ENCODE measurements at places on chromosomes 11 and 22.

- DNase-seq, result no peak
Measured at GRCh38 chr22:31150615-31151014, 9.4 kb upstream of the RNF185 start.

DNA sequence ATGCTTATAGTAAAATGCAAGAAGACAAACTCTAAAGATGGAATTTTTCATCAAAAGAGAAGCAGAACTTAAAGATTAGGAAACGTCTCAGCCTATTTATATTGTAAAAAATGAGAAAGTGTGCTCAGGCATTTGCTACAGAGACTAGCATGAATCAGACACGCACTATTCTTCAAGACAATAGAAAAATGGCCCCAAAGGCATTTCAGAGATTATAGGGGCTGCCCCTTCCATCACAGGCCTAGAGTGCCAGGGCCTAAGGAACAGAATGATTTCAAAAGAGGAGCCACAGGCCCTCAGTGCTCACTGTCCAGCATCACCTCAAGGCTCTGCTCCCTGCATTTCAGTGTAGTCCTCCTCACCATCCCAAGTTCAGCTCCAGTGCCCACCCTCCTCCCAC lies 27.5 kb downstream of the TNKS1BP1 start:
- no peak for DNase-seq

GRCh38 chr11:10205928-10206327 lies 88.1 kb downstream of the SBF2 start:
- peak; percentile 38 for DNase-seq

DNA sequence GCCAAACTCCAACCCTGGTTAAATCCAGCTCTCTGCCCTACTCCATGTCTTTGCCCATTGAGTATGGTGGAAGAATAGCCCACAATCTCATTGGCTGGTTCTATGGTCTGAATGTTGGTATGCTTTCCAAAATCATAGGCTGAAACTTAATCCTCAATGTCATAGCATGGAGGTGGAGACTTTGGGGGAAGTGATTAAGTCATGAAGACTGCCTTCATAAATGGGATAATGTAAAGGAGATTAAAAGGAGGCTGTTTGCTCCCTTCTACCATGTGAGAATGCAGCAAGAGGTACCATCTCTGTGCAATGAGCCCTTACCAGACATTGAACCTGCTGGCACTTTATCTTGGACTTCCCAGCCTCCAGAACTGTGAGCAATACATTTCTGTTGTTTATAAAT lies 54.4 kb upstream of the FDX1 start:
- DNase-seq, result no peak

DNA sequence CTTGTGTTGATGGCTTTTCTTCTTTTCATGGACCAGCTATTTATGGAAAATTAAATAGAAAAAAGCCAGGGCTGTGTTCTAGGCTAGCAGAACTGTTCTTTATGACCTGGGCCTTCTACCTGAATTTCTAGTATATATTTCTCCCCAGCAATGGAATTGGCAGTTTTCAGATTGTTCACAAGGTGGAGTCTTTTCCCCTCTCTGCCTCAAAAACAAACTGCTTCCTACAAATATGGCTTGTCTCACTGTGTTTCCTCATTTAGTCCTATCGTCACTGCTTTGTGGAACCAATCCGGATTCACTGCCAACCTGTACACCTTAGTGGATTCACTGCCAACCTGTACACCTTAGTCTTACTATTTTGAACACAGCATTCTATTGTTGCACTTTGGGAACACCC lies 5.0 kb upstream of the APOL5 start:
- peak; percentile 75 for DNase-seq

- peak; percentile 86 for DNase-seq
Measured at GRCh38 chr22:44685384-44686056, 16.5 kb upstream of the PRR5 start.

- DNase-seq, result no peak
Measured at GRCh38 chr11:605286-606129, 10.2 kb downstream of the IRF7 start.

GRCh38 chr11:122816761-122817520 lies 21.4 kb upstream of the CRTAM start:
- no peak for DNase-seq

- DNase-seq, result peak; percentile 7
Measured at GRCh38 chr11:30741039-30741550, 154.9 kb upstream of the MPPED2 start.

DNA sequence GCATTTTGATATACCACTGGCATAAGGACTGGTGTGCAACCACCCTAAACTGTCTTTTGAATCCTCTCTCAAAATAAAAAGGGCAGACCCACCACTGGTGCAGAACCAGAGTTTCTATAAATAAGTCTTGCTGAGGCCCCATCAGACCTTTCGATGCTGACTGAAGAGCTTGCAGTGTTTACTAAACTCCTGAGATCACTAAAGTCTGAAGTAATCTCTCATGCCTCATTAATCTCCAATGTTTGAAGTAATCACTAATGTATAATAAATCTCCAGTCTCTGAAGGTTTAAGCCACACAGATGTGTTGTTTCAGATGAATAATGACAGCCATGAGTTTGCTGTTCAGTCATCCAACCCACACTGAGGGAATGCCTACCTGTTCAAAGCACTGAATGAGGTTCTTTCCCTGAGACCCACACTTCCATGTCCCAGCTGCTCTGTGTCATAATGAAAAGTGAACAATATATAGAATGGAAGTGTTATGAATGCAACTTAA lies 50.6 kb upstream of the DEUP1 start:
- no peak for DNase-seq

- no peak for DNase-seq
Measured at GRCh38 chr11:64891215-64891848, 12.9 kb upstream of the EHD1 start.

- DNase-seq, result no peak
Measured at GRCh38 chr11:31243706-31244105, 125.8 kb downstream of the DCDC1 start.

- DNase-seq, result no peak
Measured at GRCh38 chr22:49749227-49749626, 78.4 kb downstream of the BRD1 start.

- DNase-seq, result no peak
Measured at GRCh38 chr11:47443028-47443700, 5.8 kb downstream of the RAPSN start.

GRCh38 chr11:124898263-124898680 lies 607 bp upstream of the ROBO4 start:
- DNase-seq, result no peak

DNA sequence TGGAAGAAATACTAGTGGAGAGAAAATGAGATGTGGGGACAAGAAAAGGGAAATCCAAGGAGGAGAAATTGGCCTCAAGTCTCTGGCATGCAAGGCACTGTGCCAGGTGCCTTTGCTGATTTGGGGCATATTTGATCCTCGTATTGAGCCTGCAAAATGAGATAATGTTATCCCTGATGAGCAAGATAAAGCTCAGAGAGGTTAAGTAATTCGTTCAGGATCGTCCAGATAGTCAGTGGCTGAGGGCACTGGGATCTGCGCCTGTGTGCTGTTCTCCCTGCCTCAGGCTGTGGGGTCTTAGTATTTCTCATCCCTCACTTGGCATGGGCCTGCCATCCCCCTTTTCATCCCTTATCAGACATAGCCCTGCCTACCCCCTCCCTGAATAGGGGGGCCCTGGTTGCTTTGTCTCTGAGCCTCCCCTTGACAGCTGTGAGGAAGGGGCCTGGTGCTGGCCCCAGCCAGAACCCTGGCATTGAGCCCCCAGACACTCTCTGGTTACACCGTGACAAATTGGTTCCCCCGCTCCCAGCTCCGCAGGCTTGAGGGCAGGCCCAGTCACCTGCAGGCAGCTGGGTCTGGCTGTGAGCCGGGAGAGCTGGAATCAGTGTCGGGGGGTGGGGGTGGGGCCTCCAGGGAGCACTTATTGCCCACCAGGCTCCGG lies 85.7 kb downstream of the NECTIN1 start:
- no peak for DNase-seq

DNA sequence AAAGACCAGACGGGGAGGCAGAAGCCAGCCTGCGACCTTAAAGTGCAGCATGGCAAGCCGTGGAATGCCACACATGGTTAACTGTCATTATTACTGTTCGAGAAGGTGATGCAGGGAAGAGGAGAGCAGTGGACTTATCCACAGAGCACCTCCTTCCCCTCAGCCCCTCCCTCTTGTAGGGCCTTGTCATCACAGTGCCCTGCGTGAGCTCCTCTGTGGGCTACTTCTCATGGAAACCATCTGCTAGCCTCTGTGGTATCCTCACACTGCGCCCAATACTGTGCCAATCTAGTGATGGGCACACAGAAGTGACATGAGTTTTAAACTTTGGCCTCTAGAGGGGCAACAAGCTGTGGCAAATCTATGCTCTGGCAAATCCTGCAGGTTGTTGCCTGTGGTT lies 18.2 kb upstream of the CCDC134 start:
- DNase-seq, result no peak

DNA sequence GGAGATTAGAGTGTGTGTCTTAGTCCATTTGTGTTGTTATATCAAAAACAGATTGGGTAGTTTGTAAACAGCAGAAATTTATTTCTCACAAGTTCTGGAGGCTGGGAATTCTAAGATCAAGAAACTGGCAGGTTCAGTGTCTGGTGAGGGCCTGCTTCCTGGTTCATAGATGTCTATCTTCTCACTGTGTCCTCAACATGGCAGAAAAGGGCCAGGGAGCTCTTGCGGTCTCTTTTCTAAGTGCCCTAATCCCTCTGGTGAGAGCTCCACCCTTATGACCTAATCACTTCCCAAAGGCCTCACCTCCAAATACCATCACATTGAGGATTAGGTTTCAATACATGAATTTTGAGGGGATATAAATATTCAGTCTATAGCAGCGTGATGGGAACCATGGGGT lies 25.5 kb upstream of the AMOTL1 start:
- no peak for DNase-seq
